ENCODE measurements at places on chromosomes 1 and 21.

GRCh38 chr1:218718206-218718605 is 373.1 kb downstream of the TGFB2 start:
- no peaks in the 10 kb centered on the region for H3K4me1 ChIP-seq
- H3K27ac ChIP-seq = peak overlapping the region; percentile 66
- no peaks in the 10 kb centered on the region for H3K36me3 ChIP-seq
- H3K4me3 ChIP-seq = no peak overlapping the region

GRCh38 chr1:167839009-167839408 is 74.9 kb downstream of the ADCY10 start:
- H3K4me3 ChIP-seq = no peak overlapping the region
- H3K36me3 ChIP-seq = no peaks in the 10 kb centered on the region
- H3K4me1 ChIP-seq = no peaks in the 10 kb centered on the region
- DNase-seq = no peak

GRCh38 chr1:212518188-212519054 is 85.7 kb downstream of the NENF start:
- no peak overlapping the region for H3K4me3 ChIP-seq
- peaks cover 15% of the 10 kb centered on the region for H3K4me1 ChIP-seq
- H3K36me3 ChIP-seq = no peaks in the 10 kb centered on the region
- peak; percentile 71 for DNase-seq

DNA sequence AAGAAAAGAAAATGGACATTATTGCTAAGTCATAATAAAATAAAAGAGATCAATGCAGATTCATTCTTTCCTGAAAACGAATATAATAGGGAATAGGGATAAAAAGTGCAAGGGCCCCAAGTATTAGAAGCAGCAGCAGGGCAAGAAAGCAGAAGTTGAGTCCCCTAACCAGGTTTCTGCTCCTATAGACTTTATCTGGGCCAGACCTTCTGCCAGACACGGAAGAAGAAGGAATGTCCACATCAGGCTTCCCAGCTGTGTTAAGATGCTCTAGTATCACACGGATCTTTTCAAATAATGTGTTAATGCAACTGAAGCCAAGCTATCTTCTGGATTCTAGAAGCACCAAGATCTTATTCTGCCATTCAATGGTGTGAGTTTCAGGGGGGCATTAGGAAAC is 26.9 kb downstream of the CD244 start:
- no peaks in the 10 kb centered on the region for H3K36me3 ChIP-seq
- H3K27me3 ChIP-seq = peaks cover 33% of the 10 kb centered on the region
- H3K27ac ChIP-seq = no peak overlapping the region

- no peaks in the 10 kb centered on the region for H3K27me3 ChIP-seq
- H3K27ac ChIP-seq = no peak overlapping the region
- H3K4me3 ChIP-seq = no peak overlapping the region
- no peaks in the 10 kb centered on the region for H3K4me1 ChIP-seq
- no peaks in the 10 kb centered on the region for H3K36me3 ChIP-seq
- DNase-seq = no peak
Measured at GRCh38 chr1:191959856-191960255, 198.4 kb upstream of the RGS18 start.

DNA sequence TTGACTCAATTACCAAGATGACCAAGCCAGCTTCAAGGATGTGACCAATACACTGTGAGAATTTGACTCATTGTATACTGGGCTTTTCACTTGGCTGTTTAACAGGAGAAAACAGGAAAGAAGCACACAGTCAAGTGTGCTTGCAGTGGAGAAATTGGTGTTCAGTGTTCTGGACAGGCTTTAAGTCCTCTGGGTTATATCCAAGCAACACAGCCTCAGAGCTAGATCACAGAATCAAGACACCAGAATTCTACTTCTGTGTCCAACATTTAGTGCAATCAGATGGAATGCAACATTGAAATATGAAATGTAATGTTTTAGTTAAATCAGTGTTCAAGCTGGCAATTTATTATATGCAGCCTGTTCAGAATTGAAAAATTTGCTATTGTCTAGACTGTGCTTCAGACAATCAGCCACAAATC is 694.4 kb downstream of the LTN1 start:
- H3K36me3 ChIP-seq = no peaks in the 10 kb centered on the region
- no peak overlapping the region for H3K4me3 ChIP-seq
- H3K27me3 ChIP-seq = no peaks in the 10 kb centered on the region
- no peak for DNase-seq

DNA sequence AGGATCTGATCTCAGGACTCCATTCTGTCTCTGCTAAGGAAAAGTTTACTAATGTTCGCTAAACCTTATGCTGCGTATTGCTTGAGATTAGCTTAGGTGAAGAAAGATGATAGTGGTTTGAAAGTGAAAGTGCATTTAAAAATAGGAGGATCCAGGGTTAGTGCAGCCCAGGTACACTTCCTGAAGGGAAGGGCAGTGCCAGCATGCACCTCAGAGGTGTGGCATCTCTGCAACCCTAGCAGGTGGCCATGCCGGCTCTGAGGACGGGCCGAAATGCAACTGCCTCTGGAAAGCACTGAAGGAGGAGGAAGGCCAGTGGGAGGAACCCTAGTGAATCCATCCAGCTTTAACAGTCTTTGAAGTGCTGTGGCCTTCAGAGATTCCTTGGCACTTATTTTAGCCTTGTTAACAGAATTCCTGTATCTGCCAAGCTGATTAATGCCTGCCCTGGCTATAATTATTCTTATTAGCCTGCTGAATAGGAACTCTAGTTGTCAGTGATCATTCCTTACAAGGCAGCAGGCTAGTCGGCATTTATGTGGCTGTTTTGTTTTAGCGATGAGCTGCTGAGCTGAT is 5.5 kb downstream of the PTGFRN start:
- DNase-seq = no peak
- H3K4me1 ChIP-seq = peaks cover 19% of the 10 kb centered on the region
- no peak overlapping the region for H3K4me3 ChIP-seq
- H3K36me3 ChIP-seq = no peaks in the 10 kb centered on the region
- H3K27ac ChIP-seq = no peak overlapping the region
- H3K27me3 ChIP-seq = peaks cover 8% of the 10 kb centered on the region

- no peak overlapping the region for H3K4me3 ChIP-seq
- no peaks in the 10 kb centered on the region for H3K27me3 ChIP-seq
- H3K36me3 ChIP-seq = no peaks in the 10 kb centered on the region
- no peak overlapping the region for H3K27ac ChIP-seq
- H3K4me1 ChIP-seq = no peaks in the 10 kb centered on the region
- DNase-seq = peak; percentile 4
Measured at GRCh38 chr1:106022312-106022902, 1034.1 kb upstream of the PRMT6 start.

- H3K4me1 ChIP-seq = no peaks in the 10 kb centered on the region
- no peak overlapping the region for H3K4me3 ChIP-seq
- no peaks in the 10 kb centered on the region for H3K27me3 ChIP-seq
- DNase-seq = peak; percentile 39
- no peak overlapping the region for H3K27ac ChIP-seq
Measured at GRCh38 chr21:37358397-37358796, 8.2 kb upstream of the DYRK1A start.

- DNase-seq = no peak
- H3K4me3 ChIP-seq = no peak overlapping the region
- H3K36me3 ChIP-seq = peaks cover 3% of the 10 kb centered on the region
- no peaks in the 10 kb centered on the region for H3K27me3 ChIP-seq
- no peaks in the 10 kb centered on the region for H3K4me1 ChIP-seq
Measured at GRCh38 chr1:8578936-8579335, 238.5 kb downstream of the RERE start.

- peak overlapping the region; percentile 80 for H3K4me3 ChIP-seq
- no peaks in the 10 kb centered on the region for H3K27me3 ChIP-seq
- H3K4me1 ChIP-seq = peaks cover 2% of the 10 kb centered on the region
Measured at GRCh38 chr21:25563361-25564116, 43.7 kb downstream of the MRPL39 start.

DNA sequence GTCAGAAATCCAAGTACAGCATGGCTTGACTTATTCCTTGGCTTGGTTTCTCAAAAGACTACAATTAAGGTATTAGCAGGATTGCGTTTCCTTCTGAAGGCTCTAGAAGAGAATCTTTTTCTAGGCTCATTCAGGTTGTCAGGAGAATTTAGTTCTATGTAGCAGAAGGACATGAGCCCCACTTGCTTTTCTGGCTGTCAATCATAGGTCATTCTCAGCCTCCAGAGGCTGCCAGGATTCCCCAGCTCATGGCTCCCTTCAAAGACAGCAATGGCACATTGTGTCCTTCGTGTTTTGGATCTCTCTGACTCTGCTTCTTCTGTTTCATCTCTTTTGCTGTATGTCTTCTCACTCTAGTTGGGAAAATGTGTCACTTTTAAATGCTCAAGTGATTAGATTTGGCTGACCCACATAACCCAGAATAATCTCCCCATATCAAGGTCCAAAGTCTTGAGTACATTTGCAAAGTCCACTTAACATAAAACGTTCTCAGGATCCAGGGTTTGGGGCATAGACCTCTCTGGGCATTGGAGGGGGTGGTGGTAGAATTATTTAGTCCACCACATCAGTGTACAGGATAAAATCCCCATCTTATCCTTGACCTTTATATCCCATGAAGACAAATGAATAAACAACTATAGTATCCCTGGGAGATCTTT is 126.7 kb upstream of the BCL9 start:
- H3K27ac ChIP-seq = no peak overlapping the region
- no peaks in the 10 kb centered on the region for H3K4me1 ChIP-seq

- DNase-seq = no peak
- H3K27me3 ChIP-seq = no peaks in the 10 kb centered on the region
- H3K4me3 ChIP-seq = no peak overlapping the region
- H3K27ac ChIP-seq = no peak overlapping the region
- H3K36me3 ChIP-seq = peaks cover 74% of the 10 kb centered on the region
- H3K4me1 ChIP-seq = peaks cover 6% of the 10 kb centered on the region
Measured at GRCh38 chr1:233261206-233261605, 34.3 kb downstream of the PCNX2 start.

DNA sequence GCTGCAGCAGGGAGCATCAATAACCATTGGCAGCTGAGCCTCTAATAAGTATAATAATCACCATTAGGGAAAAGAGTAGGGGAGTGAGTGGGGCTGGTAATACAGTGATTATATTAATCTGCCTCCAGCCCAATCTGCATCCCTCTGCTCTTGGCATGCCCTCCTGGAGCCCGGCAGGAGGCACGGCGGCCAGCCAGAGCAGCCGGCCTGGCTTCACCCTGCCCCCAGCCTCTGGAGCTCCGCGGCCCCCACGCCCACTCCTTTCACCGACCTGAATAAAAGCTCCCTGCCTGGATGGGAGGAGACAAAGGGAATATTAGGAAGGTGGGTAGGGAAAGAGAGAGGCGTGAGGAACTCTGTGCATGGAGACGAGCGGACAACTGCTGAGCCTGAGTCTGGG is 28.3 kb downstream of the OPTC start:
- H3K4me1 ChIP-seq = peaks cover 20% of the 10 kb centered on the region
- H3K27me3 ChIP-seq = no peaks in the 10 kb centered on the region
- H3K4me3 ChIP-seq = no peak overlapping the region
- no peaks in the 10 kb centered on the region for H3K36me3 ChIP-seq

- no peak overlapping the region for H3K27ac ChIP-seq
- H3K36me3 ChIP-seq = no peaks in the 10 kb centered on the region
- no peaks in the 10 kb centered on the region for H3K4me1 ChIP-seq
- H3K4me3 ChIP-seq = no peak overlapping the region
- no peaks in the 10 kb centered on the region for H3K27me3 ChIP-seq
- DNase-seq = no peak
Measured at GRCh38 chr1:50174101-50174500, 65.4 kb downstream of the ELAVL4 start.

GRCh38 chr1:213242883-213243282 is 191.8 kb downstream of the RPS6KC1 start:
- peaks cover 37% of the 10 kb centered on the region for H3K36me3 ChIP-seq
- H3K4me1 ChIP-seq = no peaks in the 10 kb centered on the region
- no peak for DNase-seq
- H3K27ac ChIP-seq = no peak overlapping the region
- no peak overlapping the region for H3K4me3 ChIP-seq

GRCh38 chr1:223421025-223421424 is 27.8 kb downstream of the CCDC185 start:
- peaks cover 10% of the 10 kb centered on the region for H3K4me1 ChIP-seq
- H3K27ac ChIP-seq = no peak overlapping the region
- no peak for DNase-seq
- H3K36me3 ChIP-seq = no peaks in the 10 kb centered on the region
- H3K27me3 ChIP-seq = no peaks in the 10 kb centered on the region

- H3K27ac ChIP-seq = no peak overlapping the region
- H3K4me3 ChIP-seq = no peak overlapping the region
- no peaks in the 10 kb centered on the region for H3K27me3 ChIP-seq
- peaks cover 54% of the 10 kb centered on the region for H3K36me3 ChIP-seq
- H3K4me1 ChIP-seq = peaks cover 6% of the 10 kb centered on the region
Measured at GRCh38 chr1:206609229-206609991, 2.9 kb downstream of the EIF2D start.

DNA sequence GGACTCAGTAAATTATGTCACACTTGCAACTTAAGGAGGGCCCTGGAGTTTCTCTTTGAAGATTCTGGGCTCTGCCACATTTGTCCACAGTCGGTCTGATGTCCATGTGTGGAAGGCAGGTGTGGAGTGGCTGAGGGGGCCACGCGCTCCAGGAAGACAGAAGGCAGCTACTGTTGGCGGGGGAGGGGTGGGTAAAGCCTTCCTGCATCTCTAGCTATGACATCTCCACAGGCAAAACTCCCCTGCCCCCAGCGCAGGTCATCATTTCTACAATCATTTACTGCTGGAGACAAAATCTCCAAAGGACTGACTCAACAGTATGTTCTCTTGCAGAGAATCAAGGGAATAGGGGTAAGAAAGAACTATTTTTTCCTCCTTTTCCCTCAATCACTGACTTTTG is 11.4 kb upstream of the TSPEAR start:
- peaks cover 60% of the 10 kb centered on the region for H3K27me3 ChIP-seq
- H3K4me3 ChIP-seq = peak overlapping the region; percentile 32
- no peak overlapping the region for H3K27ac ChIP-seq
- no peaks in the 10 kb centered on the region for H3K36me3 ChIP-seq
- H3K4me1 ChIP-seq = no peaks in the 10 kb centered on the region
- no peak for DNase-seq

DNA sequence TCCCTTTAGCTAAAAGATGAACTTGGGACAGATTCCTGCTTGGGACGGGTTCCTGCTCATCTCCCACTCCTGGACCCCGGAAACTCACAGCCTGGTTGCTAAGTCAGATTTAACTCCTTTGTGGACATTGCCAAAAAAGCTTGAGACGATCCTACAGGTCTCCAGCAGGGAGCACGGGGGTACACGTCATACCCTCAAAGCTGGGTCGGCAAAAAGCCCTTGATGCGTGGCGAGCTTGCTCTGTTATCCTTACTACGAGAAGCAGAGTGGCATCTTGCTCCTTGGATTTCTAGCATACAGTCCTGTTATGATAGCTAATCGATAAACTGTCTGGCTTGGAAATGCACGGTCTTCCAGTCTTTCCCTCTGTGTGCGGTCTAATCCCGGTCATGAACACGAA is 60.8 kb upstream of the KRTAP19-8 start:
- peaks cover 1% of the 10 kb centered on the region for H3K4me1 ChIP-seq
- H3K4me3 ChIP-seq = no peak overlapping the region
- no peak overlapping the region for H3K27ac ChIP-seq
